Fibroblast of skin of right biceps (primary cell): ENCODE measurements at places on chromosomes 6 and 20.

DNA sequence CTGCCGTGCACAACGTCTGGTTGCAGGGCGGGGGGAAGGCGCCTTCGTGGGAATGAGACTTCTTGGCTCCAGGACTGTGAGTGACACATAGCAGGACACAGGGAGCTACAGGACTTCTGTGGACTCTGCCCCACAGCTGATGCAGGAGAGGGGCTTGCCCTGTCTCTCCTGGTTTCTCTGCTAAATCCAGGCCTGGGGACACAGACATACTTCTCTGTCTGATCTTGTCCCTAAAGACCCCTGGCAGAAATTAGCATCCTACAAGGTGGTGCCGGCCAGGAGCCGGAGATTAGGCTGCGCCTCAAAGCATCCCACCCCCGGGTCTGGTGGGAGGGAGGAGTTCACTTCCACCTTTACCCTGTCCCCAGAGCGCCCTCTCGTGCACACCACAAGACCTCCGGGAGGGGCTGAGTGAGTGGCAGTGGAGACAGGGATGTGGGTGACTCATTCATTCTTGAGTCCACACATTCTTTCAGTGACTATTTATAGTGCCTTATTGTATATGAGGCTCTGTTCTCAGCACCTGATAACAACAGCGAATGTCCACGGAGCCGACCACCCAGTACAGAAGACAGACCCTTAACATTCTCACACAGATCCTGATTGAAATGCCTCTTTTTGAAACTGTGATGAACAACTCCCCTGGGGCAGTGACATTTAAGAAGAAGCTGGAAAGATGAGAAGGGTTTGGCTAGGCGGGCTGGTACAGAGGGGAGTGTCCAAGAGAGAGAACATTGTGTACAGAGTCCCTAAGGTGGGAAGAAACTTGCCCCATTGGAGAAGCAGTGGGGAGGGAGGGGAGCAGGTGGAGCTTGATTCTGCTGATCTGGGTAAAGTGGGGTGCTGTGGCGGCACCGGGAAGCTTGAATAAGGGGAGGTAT is 39.0 kb downstream of the GMPR start:
- DNase-seq, result peak; percentile 95

DNA sequence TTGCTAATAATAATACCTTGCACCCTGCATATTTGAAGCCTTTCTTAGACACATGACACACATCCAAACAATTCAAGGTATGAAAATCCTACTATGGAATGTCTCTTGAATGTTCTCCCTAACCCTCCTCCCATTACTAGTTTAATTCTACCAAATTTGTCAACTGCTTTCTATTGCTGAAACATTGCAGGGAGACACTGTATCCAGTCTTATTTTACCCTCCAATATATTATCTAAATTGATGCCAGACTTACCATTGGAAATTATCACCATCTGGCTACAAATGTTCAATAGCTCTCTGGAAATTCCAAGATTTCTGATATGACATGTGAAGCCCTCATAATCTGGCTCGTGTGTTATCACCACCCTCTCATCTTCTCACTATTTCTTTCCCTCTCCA is 1027.3 kb upstream of the CITED2 start:
- peak; percentile 89 for DNase-seq

DNA sequence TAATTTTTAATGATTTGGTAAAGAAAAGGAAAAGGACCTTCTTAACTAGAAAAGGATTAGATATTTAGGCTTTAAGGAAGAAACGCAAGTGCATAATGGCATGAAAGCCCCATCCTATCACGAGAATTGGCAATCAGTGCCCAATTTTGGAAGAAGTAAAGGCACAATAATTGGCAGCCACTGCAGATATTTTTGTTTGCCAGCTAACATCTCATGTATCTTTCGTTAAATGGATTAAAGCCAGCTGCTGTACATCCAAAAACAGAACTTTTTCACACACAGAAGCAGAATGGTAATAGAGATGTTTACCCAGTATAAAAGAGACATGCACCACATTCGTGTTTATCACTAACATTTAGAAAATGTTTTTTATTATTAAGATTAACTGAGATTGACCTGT is 180.3 kb downstream of the C6orf118 start:
- DNase-seq, result no peak

- DNase-seq, result no peak
These were observed 88.5 kb downstream of the PRKN start for GRCh38 chr6:162638931-162639574.

- DNase-seq, result peak; percentile 70
These were observed 10.7 kb downstream of the HLA-A start for GRCh38 chr6:29953001-29953441.
